ENCODE measurements at places on chromosomes 4 and X.
A peak's percentile ranks its signal among the peaks of the same experiment; 100 is the strongest.

- peak; percentile 41 for DNase-seq
These were observed 580 bp upstream of the MMGT1 start for GRCh38 chrX:135974279-135974856.

GRCh38 chr4:139785356-139785755 lies 119.7 kb downstream of the MGST2 start:
- no peak for DNase-seq

DNA sequence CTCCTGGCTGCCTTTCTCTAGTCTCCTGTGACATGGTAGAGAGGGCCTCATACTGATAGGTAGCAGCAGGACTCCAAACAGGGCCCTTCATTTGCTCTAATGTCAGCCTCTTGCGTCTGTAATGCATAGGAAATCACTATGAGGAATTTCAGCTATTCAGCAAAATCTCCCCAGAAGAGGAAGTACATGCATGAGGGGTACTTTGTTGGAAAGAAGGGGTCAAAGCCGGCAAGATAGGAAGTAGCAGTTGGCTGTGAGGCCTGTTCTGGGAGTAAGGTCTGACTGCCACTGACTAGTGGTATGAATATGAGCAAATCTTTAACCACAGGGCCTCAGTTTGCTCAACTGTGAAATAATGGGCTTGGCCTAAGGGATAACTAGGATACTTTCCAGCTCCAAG lies 283.2 kb downstream of the ARHGAP10 start:
- DNase-seq: no peak

GRCh38 chr4:11698846-11699590 lies 270.3 kb upstream of the HS3ST1 start:
- DNase-seq: no peak

DNA sequence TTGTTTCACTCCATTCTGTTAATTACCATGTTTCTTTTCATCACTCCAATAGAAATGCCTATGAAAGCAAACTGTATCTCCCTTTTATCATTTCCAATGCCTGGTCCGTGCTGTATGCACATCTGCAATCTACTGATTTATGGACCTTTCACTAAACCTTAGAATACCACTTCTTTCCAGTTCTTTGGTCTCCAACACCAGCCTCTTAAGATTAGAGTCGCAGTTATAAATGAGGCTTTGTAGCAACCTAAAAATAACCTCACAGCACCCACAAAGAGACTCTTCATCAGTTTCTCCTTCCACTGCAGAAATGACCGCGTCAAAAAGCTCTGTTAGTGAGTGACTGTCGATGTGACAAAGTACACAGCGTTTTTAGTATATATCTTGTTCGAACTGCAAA lies 282.6 kb downstream of the ADGRA3 start:
- DNase-seq: no peak

DNA sequence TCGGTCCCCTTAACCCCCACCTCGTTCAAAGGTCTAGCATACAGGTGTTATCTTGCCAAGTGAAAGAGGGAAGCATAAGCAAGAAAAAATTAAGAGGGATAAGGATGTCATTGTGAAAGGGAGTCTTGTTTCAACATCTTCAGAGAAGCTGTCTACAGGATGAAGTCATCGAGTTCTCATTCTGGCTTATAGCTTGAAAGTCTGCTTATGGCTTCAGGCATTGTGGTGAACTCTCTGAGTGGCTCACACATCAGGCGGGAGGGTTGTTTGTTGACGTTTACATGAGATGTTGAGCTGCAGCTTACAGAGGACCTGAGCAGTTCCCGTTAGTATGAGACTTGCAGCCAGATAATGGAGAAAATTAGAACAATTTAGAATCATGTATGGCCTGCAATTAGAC lies 16.6 kb downstream of the MAGEA9B start:
- no peak for DNase-seq

DNA sequence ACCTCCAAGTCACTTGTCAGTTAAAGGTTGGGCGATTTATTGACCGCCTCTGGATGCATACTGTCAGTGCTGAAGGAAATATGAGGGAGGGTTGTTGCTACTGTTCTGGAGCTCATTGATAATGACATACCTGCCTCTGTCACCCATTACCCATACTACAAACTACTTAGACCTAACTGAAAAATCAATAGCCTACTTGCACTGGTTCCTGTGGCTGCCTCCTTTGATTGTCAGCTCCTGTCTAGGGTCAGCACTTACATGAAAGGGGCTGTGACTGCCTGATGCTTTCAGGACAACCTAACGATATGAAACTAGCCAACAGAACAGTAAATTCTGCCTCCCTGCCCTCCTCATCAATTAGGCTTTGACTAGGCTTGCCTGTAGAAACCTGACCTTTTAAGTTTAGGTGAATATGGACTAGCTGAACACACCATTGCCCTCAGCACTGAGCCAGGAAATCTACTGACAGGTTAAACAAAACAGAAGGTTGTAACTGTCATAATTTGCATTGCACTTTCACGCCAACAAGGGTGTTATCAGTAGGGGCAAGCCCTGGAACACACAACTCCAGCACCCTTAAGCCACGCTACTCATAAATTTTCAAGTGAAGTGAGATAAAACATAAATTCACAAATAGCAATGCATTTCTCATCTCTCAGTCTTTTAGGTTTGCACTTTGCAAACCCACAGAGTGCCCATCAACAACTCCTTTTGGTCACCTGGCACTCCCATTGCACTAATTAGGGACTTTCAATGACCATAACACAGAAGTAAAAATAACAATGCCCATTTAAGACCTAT lies 9.0 kb upstream of the MAB21L2 start:
- no peak for DNase-seq

DNA sequence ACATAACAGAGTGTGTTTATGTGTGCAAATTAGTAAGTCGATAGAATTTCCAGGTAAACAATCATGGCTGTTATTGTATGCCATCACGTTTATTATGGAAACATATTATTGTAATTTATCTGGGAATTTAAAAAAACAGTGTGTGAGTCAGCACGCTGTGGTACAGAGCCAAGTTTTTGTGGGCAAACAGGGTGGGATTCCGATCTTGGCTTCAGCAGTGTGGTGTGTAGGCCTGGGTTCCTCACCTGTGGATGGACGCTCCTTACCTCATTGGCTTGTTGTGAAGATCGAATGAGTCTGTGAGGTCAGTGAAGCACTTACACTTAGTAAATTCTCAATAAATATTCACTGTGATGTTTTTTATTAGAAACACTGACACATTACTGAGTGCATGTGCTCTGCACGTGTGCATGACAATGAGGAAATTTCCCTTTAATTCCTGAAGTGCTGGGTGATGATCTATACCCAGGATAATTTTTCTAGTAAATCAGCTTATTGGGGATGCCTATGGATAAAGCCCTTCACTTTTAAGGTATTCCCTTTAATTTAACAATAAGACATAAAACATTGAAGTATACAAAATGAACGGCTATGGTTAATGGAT lies 36.4 kb downstream of the SLIT2 start:
- no peak for DNase-seq

GRCh38 chrX:146264763-146265375 lies 447.2 kb downstream of the SLITRK2 start:
- no peak for DNase-seq

DNA sequence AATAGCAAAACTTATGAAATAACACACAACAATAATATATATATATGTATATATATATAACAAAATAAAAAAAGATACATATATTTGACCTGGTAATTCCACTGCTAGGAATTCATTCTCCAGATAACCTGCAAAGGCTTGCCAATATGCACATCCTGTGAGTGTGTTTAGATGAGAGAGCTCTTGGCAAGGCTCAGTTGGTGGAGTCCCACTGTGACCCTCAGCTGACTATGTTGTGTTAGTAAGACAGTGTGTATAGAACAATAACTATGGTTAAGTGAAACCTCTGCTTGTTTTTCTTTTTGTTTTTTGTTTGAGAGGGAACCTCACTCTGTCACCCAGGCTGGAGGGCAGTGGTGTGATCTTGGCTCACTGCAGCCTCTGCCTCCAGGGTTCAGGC lies 39.5 kb upstream of the RBMX start:
- DNase-seq: no peak

- no peak for DNase-seq
These were observed 123.5 kb downstream of the ZNF827 start for GRCh38 chr4:145815027-145815612.

DNA sequence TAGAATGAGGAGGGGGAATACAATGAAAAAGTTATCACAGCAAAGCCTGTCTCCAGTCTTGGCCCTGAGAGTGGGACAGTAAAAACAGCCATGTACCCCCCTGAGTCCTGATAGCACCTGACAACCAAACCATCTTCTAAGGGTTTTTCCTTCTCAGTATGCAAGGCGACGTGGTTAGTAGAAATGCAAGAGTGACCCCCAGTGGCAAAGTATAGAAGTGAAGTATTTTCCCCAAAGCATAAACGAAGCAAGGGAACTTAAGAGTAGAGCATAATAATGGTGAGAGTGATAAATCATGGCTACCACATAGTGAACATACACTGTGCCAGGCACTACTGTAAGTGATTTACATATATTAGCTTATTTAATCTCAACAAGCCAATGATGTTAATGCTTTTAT lies 52.8 kb downstream of the FAM47C start:
- no peak for DNase-seq

- no peak for DNase-seq
These were observed 239.7 kb upstream of the GATB start for GRCh38 chr4:152000518-152000917.

- DNase-seq: no peak
These were observed 9.3 kb upstream of the FRMPD3 start for GRCh38 chrX:107440187-107440586.
